Stromal cell of bone marrow (primary cell): ENCODE measurements at places on chromosomes 3 and 15.

DNA sequence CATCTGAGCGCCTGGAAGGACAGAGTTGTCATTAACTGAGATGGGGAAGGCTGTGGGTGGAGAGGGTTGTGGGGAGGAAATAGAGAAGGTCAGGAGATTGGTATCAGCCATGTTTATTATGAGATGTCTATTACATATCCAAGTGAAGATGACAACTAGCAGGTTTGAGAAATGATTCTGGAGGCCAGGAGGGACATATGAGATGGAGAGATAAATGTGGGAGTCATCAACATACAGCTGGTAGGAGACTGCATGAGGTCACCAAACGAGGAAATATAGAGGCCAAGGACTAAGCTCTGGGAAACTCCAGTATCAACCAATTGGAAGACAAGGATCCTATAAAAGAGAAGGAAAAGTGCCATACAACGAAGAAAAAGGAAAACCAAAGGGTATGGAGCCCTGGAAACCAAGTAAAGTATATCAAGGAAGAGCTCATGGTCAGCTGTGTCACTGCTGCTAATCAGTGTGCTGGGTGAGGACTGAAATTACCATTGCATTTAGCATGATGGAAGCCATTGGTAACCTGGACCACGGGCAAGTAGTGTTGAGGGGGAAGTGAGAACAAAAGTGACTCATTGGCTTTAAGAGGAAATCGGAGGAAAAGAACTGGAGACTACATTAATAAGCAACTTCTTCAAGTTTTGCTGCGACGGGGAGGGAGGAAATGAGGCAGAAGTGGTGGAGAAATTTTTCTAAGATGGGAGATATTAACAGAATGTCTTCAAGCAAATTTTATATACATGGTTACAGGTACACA, 14.0 kb upstream of the UACA start:
- DNase-seq = no peak

DNA sequence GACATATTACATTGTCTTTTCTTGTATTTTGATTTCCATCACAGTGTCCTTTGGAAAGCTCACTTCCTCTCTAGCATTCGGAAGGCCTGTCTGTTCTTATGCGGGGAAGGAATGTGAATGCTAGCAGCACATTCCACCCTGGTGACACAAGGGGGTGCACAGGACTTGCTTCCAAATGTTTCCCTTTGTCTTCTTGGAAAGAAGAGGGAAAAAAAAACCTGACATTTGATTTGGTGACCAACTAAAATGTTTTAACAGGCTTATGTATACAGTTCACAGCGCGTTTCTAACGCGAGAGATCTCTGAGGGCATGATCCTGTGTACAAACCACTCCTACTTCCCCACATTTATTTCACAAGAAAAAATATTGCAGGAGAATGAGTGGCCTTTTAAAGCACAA, 107.6 kb upstream of the FXR1 start:
- peak; percentile 29 for DNase-seq

DNA sequence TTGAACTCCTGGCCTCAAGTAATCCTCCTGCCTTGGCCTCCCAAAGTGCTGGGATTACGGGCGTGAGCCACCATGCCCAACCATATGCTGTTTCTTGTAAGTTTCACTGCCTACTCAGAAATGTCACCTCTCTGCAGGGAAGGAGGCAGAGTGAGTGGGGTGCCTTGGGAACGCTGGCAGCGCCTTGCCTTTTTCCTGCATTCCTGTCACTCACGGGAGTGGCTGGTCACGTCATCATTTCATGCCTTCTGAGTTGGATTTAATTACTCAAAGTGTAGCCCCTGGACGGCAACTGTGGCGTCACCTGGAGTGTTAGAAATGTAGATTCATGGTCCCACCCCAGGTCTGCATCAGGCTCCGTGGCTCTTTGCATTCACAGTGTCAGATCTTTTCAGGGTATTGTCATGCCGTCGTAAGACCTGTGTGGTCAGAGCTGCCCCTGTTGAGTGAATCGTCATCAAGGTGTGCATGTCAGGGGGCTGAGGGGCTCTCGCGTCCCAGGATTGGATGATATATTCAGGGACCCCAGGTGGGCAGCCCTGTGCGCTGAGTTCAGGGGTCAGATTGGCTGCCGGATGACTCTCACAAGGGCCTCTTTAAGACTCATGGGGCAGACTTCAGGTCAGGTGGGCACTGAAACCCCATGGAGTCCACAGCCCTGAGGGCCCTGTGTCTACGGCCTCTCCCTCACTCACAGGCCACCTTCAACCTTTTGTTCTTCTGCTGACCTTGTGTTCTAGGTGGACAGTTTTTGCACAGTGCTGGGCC, 65.9 kb upstream of the KLHL25 start:
- no peak for DNase-seq

- peak; percentile 47 for DNase-seq
Observed at GRCh38 chr15:89781891-89782618, 5.9 kb downstream of the MESP2 start.

DNA sequence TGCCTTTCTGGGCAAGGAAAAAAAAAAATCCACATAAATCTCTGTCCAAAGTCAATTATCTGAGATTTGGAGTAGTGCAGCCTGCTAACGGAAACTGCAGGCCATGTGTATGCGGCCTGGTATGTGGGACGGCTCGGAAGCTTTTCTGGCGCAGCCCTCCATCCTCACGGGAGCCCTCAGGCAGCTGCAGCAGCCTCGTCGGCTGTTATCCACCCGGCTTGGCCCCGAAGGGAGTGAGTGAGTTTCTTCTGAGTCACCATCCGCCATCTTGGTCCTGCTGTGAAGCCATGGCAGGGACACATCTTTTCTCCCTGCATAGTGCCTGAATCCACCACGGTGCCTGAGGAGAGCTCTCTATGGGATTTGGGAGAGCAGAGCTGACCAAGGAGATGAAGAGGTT, 62.8 kb downstream of the POLR2M start:
- DNase-seq = peak; percentile 89

GRCh38 chr3:183447206-183448001, 19.0 kb upstream of the MCF2L2 start:
- peak; percentile 34 for DNase-seq

DNA sequence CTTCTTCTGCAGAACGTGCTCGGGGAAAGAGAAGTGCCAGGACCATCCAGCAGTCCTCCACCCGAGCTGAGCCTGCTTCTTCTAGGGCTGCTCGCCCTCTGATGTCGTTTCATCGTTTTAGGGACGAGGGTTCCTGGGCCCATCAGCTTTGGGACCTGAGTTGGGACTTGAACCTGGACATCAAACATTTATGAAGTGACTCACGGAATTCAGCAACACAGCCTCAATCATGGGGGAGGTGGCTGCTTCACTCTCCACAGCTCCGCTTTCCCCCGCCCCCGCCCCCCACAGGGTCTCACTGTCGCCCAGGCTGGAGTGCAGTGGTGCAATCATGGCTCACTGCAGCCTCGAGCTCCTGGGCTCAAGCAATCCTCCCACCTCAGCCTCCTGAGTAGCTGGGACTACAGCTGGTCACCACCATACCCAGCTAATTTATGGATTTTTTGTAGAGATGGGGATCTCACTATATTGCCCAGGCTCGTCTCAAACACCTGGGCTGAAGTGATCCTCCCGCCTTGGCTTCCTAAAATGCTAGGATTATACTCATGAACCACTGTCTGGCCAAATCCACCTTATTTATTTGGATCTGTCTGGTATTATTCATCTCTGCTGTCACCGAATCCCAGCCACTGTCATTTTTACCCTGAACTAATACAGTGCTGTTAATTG, 725 bp upstream of the SCAMP2 start:
- no peak for DNase-seq

DNA sequence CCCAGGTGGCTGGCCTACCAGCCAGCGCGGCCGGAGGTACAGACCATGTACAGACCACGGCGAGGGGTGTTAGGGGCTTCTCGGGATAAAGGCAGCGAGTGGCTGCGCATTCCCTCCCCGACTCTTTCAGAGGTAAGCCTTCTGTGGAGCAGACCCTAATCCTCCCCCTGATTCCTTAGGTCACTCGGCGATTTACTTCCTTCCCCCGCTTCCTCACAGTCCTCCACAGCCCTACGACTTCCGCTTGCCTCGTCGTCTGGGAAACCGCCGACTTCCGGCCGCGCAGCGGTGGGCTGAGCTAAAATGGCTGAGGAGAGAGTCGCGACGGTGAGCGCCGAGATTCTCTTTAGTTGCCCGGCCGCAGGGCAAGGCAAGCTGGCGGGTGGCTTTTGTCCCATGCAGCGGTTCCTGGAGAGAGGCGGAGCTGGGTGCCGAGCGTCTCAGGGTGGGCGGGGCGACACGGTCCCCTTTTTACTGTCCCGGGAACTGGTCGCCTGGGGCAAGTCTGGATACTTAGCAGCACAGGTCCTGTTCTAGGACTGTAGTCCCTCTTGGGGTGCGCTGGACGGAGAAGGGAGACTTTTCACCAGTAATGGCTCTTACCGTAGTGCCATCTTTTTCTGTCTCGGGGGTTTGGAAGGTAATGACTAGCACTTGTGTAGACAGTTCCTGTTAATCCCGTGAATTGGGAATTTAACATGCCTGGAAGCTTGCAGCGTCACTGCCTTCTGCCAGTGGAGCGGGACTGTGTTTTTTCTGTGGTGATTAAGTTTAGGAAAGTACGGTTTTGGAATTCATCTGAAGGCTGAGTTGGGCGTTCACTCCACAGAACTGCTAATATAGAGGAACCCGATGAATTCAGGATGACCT, at the start of the genes BBS4 and HIGD2B:
BBS4 (plus strand) TSS at position 283 of the 870 bp plus-strand sequence; CDS start at position 304, 21 bp downstream.
HIGD2B (minus strand) TSS at position 258 of the 870 bp plus-strand sequence. CDS start 9,808 bp downstream, outside the sequence.
- peak; percentile 79 for DNase-seq

DNA sequence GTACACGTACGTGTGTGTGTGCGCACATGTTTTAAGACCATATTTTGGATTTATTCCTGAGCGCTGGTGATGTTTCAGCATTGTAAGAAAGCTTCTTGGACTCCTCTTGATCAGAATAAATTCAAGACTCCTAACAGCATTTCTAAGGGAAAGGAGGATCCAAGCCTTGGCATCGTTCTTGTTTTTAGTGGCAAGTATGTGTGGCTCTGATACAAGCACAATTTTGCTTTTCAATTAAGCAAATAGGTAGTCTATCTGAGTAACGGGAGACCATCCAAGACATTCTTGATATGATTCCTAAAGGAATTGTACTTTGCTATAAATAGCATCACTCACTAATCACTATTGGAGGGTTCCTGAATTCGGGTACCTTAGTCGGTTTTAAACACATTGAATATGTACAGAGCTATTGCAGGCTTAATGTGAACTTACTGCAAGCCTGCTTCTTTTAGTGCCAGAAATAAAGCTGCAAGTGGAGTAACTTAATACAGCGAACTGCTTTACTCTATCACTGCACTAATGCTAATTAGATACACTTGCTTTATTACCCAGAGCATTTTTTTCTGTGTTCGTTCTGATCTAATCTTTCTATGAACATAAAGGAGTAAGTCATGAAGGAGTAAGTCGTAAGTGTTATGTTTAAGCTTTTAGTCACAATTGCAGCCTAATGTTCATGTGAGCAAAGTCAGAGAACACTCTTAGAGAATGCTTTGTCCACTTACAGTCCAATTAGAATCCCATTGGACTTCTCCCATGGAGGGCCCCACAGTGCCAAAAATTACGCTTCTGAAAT, 186.3 kb downstream of the MCTP2 start:
- no peak for DNase-seq

GRCh38 chr15:101490922-101491733, 1.6 kb upstream of the PCSK6 start:
- no peak for DNase-seq

- DNase-seq = no peak
Observed at GRCh38 chr3:49601358-49602048, 47.2 kb downstream of the BSN start.

- no peak for DNase-seq
Observed at GRCh38 chr3:134908271-134908670, 113.2 kb downstream of the EPHB1 start.

- no peak for DNase-seq
Observed at GRCh38 chr15:57972864-57973263, 92.6 kb downstream of the ALDH1A2 start.

DNA sequence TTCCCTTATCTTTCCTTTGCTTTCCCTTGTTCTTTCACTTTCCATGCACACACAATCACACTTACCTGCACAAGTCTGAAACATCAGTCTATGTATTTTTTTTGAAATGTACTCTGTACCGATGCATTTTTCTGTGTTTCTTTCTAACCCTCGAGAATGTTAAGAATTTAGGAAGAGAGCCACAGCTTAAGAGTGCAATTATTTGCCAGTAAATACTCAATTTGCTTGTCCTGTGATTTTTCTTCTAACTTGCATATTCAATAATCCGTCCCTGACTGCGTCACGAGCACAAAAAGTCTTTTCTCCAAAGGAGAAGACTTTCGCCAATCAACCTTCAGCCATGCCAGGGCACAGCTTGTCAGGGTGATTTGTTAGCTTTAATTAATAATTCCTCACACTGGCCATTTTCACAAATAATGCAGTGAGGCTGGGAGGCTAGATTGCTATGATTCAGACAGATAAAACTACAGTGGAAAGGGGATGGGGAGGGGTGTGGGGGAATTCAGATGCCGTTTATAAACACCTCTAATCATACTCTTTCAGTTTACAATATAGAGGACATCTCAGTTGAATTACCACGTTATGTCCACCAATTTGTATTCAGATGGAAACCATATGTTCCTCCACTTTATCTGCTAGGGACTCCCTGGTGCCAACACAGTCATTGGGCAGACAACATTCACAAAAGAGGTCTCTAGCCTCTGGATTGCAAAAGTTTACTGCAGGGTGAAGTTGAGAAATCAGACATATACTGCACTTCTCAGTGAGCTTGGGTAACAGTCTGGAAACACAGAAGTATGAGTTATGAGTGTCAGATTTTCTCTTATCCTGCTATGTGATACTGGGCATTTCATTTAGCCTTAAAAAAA, 388.0 kb downstream of the ZBTB20 start:
- peak; percentile 66 for DNase-seq

DNA sequence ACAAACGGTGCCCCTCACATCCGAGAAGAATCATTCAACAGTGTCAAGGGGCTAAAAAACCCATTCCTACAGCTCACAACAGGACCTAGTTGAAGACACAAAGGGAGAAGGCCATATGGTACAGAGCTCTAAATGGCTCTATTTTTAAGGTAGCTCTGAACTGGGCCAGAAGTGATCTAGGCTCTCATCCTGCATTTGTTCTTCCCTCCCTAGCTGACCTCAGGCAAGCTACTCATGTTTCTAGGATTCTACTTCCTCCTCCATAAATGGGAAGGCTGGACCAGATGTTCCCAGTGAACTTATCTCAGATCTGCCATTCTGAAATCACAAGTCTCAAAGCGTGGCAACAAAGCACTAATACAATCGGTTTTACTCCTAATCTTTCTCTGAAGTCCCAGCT, 62.3 kb downstream of the CPNE4 start:
- no peak for DNase-seq

- DNase-seq = no peak
Observed at GRCh38 chr15:22918596-22919140, 61.5 kb downstream of the CYFIP1 start.

- DNase-seq = no peak
Observed at GRCh38 chr15:94522125-94522524, 290.8 kb downstream of the MCTP2 start.

- no peak for DNase-seq
Observed at GRCh38 chr15:66115568-66116206, 137.9 kb downstream of the MEGF11 start.

DNA sequence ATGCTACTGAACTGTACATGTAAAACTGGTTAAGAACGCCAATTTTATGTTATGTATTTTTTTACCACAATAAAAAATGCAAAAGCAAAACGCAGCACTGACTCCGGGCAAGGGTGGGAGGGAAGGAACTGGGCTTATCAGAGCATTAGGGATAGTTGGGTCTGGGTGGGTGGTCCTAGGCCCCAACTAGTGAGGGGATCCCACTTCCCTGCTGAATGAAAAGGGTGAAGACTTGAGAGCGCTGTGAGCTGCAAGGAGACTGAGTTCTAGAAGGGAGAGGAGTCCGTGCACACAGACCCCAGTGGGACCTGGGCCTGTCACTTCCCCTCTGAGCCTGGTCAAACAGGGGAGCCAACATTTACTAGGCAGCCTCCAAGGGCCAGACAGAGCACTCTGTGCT, 98.6 kb downstream of the TPRA1 start:
- DNase-seq = no peak

- no peak for DNase-seq
Observed at GRCh38 chr15:75233504-75234190, 24.5 kb upstream of the GOLGA6C start.
